ENCODE measurements at places on chromosomes 12 and 14.
A peak's percentile ranks its signal among the peaks of the same experiment; 100 is the strongest.

DNA sequence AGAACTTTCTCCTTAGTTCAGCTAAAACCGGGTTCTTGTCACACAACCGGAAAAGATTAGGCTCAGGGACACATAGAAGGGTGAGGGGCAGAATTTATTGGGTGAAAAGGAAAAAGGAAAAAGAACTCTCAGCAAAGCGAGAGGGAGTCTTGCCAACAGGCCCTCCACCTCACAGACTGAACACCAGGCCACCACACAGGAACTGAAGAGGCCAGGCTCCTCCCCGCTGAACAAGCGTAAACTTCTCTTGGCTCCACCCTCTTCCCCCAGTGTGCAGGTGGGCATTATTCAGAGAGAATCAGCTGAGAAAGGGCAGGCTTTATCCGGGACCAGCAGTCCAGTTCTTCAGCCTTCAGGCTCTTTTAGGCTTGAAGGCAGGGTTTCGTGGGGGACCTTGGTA lies 125.6 kb upstream of the FGD4 start:
- DNase-seq, result no peak

DNA sequence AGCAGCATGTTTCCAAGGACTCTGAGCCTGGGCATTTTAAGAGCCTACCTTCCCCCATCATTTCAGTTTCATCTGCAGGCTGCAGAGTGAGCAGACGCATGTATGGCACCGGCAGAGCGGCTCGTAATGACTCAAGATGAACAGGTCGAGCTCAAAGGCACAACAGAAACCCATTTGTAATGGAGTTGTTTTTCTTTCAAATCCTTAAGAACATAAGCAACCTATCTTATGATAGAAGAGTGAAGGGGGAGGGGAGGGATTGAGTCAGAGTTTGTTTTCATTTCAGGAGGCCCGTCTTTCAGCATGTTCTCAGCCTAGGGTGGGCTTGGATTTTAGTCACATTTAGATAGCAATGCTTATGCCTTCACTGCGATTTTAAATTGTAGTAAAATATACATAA lies 54.9 kb upstream of the CISTR start:
- peak; percentile 72 for DNase-seq

DNA sequence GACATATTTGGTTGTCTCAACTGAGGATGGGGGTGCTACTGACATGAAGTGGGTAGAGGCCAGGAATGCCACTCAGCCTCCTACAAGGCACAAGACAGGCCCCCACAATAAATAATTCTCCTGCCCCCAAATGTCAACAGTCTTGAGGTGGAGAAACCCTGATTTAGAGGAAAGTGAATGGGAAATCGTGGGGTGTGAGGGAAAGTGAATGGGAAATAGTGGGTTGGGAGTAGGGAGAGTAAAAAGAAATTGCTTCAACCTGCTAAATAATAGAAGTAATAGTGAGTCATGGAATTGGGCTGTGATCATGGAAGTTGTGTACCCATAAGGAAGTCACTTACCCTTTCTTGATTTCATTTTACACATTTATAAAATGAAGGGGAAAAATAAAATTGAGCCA lies 16.7 kb upstream of the TMEM233 start:
- DNase-seq, result no peak

DNA sequence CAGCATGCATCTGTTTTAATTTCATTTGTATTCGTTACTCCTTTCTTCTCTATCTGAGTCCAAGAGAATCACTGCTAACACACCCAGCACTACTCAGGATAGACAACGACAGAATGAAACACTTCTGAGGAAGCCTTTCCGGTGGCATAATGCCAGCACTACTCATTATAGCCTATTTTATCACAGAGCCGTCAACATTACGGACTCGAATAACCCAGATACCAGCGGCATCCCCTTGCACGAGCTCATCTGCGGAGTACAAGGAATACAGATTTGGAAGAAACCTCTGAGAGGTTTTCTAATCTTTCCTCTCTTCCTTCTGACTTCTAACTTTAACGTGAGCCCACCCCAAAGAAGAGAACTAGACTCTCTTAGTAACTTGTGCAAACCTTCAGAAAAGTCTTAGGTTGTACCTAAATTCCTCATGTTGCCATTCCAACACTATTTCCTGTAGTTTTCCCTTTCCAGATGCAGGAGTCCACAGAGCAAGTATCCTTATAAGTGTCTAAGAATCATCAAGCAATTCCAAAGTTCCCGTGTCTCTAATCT lies 248.1 kb downstream of the APAF1 start:
- DNase-seq, result peak; percentile 15

GRCh38 chr12:23221066-23221465 lies 596.1 kb downstream of the ETNK1 start:
- DNase-seq, result no peak

GRCh38 chr12:114286145-114286544 lies 119.8 kb downstream of the TBX5 start:
- no peak for DNase-seq

DNA sequence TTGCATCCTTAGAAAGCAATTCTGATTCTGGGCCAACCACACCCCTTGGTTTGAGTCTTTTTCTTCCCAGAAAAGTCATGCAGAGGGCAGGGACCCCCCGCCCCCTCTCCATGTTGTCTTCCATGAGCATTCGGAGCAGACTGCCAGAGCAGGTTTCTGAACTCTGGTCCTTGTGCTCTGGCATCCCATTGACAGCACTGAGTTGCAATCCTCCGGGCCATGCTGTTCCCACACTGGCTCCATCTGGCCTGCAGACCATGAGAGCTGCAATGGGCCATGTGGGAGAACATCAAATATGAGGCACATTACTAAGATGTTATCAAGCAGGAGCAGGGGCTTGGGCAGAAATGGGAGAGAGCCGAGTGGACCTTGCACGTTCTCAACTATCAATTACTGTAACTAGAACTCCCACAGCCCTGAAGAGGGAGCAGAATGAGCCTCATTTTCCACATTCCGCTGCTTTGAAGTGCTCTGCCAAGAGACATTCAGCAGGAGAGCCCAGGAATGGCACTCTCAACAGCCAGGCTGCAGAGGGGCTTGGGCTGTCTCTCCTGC lies 157.4 kb downstream of the STXBP6 start:
- no peak for DNase-seq

DNA sequence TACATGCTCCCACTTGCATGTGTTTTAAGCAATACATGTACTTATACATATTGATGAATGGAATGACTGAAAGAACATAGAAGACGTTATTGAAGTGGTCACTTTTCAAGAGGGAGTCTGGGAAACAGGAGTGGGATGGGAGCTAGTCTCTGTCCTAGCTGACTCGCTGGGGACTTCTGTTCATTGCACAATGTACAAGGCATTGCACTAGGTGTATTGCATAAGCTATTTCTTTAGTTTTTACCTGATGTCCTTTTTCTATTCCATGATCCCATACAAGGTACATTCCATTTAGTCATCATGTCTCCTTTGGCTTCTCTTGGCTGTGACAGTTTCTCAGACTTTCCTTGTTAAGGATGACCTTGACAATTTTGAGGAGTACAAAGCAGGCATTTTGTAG lies 4.0 kb upstream of the MYO1H start:
- DNase-seq, result no peak

- no peak for DNase-seq
Observed at GRCh38 chr12:109065154-109065852, 12.9 kb downstream of the USP30 start.

- DNase-seq, result no peak
Observed at GRCh38 chr12:57854965-57855364, 8.4 kb upstream of the CTDSP2 start.

- no peak for DNase-seq
Observed at GRCh38 chr12:101501410-101501995, 26.4 kb downstream of the SPIC start.

- no peak for DNase-seq
Observed at GRCh38 chr12:53631721-53632120, 5.5 kb upstream of the ATF7 start.

GRCh38 chr12:106576848-106577247 lies 6.0 kb upstream of the RFX4 start:
- no peak for DNase-seq

GRCh38 chr12:125203145-125203765 lies 138.0 kb downstream of the AACS start:
- peak; percentile 35 for DNase-seq

GRCh38 chr14:104889375-104889757 lies 24.3 kb downstream of the CEP170B start:
- DNase-seq, result no peak

DNA sequence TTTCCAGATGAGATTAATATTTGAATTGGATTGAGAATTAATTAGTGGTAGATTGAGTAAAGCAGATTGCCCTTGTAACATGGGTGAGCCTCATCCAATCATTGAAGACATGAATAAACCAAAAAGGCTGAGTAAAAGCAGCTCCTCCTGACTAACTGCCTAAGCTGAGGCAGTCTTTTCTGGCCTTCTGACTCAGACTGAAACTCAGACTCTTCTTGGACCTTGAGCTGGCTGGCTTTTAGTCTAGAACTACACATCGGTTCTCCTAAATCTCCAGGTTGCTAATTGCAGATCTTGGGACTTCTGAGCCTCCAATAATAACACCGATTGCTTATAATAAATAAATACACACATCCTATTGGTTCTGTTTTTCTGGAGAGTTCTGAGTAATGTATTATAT lies 24.0 kb downstream of the FKBP11 start:
- DNase-seq, result peak; percentile 43

DNA sequence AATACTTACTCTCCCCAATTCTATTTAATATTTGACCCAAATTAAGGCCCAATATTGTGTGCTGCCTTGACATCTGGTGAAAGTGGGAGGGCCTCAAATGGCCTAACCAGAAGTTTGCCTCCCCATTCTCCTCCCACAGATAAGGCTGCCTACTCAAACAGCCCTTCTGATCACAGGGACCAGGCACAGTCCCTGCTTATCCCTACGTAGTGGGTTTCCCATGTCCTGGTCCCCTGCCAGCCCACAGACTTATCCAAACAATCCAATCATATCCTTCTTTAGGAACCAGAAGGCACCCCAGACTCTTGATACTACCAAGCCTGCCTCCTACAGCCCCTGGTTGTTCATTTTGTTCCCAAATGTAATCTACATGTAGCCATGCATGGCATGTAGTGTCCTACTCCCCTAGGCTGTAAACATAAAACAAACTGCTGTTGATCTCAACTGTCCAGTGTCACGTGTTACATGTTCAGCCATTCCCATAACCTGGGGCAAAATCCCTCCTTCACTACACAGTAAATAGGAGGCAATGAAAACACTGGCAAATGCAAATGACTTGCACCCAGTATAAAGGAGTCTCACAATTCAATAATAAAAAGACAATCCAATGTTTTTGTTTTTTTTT lies 49.3 kb downstream of the EEA1 start:
- no peak for DNase-seq

DNA sequence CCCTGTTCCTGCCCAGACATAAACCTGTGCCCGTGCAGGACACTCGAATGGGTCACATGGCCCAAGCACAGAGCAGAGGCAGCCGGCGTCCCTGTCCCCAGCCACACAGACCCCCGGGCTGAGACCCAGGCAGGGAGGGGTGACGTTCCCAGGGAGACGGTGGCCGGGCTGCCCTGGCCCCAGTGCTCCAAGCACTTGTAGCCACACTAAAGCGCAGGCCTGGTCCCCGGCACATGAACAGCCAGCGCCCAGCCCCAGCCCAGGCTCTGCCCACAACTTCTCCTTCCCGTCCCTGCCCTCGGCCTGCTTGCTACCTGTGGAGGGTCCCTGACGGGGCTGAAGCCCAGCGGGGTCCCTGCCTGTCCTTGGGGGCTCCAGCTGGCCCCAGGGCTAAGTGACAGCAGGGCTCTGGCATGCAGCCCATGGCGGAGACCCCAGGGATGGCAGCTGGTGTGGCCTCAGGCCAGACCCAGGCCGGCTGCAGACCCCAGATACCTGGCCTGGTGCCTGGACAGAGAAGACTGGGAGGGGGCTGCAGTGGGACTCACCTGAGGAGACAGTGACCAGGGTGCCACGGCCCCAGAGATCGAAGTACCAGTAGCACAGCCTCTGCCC lies 338.4 kb downstream of the TMEM121 start:
- DNase-seq, result no peak

- DNase-seq, result no peak
Observed at GRCh38 chr14:74049876-74050495, 30.8 kb downstream of the BBOF1 start.

DNA sequence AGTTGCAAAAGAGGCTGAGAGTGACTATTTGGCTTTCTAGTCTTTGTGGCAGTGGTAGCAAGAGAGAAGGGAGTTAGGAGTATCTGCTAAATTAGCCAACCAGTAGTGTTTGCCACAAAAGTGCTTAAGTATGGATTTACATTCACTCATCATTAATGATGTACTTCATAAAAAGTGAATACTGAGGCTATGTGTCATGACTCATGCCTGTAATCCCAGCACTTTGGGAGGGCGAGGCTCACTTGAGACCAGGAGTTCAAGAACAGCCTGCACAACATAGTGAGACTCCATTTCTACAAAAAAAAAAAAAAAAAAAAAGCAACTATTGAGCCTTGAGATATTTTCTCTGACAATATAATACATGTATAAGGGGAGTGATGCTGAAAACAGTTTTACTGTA lies 36.8 kb downstream of the CCDC177 start:
- DNase-seq, result peak; percentile 12

DNA sequence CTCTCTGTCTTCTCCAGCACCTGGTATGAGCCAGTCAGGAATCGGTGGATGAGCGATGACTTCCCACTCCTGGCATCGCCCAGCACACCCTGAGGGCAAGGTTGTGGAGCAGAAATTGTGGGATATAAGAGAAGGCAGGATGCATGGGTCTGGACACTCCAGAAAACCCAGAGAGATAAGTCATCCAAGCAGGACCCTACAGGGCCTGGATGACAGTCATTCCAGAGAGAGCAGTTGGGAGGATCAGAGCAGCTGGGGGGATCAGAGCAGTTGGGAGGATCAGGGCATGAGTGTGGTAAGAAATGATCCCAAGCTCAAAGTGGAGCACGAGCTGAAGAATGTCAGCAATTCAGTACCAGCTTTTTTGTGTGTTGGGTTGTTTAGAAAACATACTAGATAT lies 4.0 kb downstream of the AGAP2 start:
- DNase-seq, result peak; percentile 44

DNA sequence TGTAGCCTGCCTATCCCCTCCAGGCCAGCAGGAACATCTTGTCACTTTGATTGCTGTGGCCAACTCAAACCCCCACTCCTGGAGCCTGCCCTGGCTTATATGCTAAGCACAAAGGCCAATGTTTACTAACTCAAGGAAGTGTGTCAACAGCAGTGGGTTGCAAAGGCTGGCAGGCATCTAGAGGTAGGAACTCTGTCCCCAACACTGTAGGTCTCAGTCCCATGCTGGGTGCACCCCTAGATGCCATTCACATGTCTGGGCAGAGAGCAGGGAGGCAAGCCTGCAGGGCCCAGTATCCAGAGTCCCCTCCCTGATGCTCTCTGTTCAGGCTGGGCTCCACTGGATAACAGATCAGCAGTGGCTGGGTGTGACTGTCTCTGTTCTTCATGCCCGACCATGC lies 1.6 kb upstream of the HPD start:
- DNase-seq, result no peak

- no peak for DNase-seq
Observed at GRCh38 chr12:111368291-111368787, 556 bp downstream of the PHETA1 start.

GRCh38 chr14:73241481-73242165 lies 4.3 kb downstream of the PAPLN start:
- DNase-seq, result no peak

GRCh38 chr12:53781228-53781801 lies 29.5 kb upstream of the CISTR start:
- peak; percentile 30 for DNase-seq

- DNase-seq, result no peak
Observed at GRCh38 chr12:43241986-43242385, 310.0 kb downstream of the ADAMTS20 start.

- no peak for DNase-seq
Observed at GRCh38 chr12:119957135-119957534, 31.9 kb upstream of the BICDL1 start.

Data from ELR (cell line).